GF-D8 (cell line): ENCODE measurements at places on chromosomes 7 and 10.

- DNase-seq: no peak
Measured at GRCh38 chr10:77299320-77299719, 338.3 kb downstream of the KCNMA1 start.

DNA sequence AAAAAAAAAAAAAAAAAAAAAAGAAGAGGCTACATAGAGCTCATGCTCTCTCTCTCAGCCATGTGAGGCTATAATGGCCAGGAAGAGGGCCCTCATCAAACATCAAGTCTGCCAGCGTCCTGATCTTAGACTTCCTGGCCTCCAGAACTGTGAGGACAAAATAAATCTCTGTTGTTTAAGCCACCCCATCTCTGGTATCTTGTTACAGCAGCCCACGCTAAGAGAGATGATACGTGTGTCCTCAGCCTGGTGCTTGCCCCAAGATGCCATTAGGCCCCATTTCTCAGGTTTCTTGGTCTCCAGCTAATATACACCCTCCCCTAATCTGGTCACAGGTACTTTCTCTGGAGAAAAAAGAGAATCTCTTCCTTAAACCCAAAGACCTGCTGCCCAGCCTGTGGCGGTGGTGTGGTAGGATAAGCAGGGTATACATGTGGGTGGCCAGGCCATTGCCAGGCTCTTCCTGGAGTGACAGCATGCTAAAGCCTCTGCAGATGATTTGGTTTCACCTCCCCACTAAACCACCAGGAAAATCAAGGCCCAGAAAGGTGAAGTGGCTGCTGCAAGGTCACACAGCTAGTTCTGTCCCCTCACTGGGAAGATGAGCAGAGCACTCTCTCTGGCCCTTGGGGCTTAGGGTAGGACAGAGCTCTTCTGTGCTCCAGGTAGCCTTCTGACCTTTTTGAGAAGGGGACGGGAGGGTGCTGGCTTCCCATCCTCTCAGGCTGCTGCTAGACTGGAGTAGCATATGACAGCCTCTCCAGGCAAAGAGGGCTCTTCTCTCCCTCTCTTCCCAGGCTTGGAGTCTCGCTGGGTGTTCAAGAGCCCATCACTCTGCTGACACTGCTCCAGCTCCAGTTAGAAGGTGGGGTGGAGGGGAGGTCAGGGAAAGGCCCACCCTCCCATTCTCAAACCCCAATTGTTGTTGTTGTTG lies 5.2 kb downstream of the SPOCK2 start:
- no peak for DNase-seq

DNA sequence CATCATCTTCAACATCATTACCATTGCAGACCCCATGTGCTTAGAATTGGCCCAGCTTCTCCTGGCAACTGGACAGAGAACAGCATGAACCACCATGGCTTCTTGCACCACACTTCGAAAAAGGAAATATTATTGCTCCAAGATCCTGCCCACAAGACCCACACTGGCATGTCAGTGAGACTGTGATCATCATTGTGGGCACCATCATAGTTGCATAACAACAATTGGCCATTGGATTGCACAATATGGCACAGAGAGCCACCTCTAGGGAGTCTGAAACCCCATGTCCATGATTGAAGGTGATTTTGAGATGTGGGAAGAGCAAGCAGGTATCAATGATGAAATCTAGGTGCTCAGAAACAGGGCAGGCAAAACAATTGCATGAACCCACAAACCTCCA lies 918.9 kb downstream of the GRID1 start:
- DNase-seq: peak; percentile 9

DNA sequence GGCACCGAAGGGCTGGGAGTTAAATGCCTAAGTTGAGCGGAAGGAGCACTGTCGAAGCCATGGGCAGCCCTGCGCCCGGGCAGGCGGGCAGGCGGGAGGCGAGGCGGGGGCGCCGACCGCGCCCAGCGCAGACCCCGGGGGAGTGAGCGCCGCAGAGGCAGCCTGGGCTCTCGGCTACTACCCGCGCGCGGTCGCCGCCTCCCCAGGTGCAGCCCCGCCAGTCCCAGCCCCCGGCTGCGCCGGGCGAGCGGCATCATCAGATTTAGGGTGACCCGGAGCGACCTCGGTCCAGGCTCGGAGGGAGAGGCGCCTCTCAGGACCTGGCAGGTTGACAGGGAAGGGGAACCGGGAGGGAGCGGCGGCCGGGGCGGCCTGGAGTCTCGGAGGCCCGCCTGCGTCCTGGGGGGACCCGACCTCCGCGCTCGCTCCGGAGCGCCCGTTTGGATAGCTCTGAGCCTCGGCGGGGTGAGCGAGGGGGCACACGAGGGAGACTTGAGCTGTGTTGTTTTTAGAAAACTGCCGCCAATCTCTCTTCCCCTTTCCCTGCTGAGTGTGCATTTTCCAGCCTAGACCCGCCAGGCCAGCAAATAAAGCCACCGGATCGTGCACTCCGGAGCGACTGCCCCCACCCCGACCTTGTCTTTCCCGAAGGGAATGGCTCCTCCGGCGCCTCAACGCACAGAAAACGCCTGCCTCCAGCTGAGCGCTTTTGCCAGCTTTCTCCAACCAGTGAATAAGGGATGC lies 2.3 kb upstream of the NRP1 start:
- no peak for DNase-seq

DNA sequence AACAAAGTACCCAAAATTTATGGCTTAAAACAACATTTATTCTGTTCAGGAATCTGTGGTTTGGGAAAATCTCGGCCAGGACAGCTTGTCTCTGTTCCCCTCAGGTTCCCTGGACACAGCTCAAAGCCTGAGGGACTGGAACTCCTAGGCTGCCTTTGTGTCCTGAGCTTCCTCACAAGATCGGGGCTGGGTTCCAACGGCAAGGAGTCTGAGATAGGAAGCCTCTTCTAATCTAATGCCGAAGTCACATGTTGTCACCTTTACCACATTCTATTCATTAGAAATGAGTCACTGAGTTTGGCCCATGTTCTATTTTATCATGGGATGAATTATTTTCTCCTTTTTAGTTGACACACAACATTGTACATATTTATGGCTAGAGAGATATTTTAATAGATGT lies 80.5 kb downstream of the ANKRD26 start:
- no peak for DNase-seq

GRCh38 chr10:25493122-25493893 lies 318.5 kb downstream of the GPR158 start:
- no peak for DNase-seq

DNA sequence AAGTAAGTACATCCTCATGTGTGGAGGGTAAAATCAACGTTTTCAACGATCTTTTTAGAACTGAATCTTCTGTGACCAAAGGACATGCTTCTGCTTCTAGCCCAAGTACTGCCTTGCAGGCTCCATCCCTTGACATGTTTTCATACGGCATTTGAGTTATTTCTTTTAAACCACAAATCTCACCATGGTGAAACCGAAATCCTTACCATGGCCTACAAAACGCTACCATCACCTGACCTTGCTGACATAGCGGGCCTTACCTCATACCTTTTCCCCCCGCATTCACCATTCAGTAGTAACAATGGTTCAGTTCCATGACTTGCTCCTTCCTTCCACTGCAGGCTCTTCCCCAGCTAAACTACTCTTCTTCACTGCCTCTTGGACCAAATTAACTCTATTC lies 3.5 kb downstream of the RNF216 start:
- no peak for DNase-seq

DNA sequence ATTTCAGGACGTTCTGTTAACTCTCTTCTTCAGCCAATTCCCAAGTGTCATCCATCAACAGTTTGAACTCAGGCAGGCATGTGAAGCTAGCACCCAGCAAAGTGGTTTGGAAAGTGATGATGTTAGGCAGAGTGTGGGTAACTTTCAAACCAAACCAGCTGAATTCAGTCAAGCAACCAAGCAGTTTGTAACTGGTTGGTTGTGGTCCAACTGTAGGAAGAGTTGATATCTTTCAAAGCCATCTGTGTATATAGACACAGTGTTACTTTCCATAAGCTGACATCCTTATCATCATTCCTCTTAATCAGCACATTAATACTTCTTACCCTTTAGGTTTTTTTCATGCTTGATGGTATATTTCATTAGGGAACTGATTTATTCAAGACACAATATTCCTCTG lies 72.2 kb upstream of the NUPR2 start:
- no peak for DNase-seq

DNA sequence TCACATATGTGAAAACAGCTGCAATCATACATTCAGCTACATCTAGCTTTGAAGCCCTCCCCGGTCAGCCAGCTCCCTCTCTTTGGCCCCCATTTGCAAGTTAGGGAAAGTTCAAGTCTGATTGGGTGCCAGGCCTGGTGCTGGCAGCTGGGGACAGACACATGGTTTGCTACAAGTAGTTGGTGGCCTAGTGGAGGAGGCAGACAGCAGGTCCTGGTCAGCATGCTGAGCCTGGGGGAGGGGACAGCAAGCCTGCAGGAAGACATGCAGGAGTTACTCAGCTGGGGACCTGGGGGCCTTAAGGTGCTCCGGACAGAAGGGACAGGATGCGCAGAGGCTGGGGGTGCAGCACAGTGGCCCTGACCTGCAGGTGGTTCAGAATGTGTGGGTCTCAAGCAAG lies 956.9 kb upstream of the ZNF722 start:
- no peak for DNase-seq

- no peak for DNase-seq
Measured at GRCh38 chr10:22022257-22023032, 18.9 kb upstream of the DNAJC1 start.
